ENCODE measurements at places on chromosomes 1 and 21.

DNA sequence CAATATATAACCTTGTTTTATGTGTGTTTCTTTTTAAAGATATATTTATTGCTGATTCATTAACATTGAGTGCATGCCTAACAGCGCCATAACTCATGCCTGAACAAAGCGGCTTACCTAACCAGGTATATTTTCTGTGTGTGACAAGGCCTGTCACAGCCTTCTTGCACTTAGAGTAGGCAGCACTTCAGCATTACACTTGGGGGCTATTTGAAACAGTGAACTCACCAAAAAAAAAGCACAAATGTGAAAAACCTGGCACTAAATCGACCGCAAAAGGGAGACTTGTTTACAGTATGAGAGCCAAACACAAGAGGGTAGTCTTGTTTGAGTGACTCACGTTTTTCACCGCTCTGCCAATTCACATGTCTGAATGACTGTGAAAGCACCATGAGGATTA lies 111.7 kb downstream of the DISP1 start:
- no peak for DNase-seq

GRCh38 chr1:74180490-74180889 lies 17.5 kb downstream of the LRRIQ3 start:
- DNase-seq = peak; percentile 0

- DNase-seq = no peak
Measured at GRCh38 chr1:226027538-226028217, 28.5 kb upstream of the SDE2 start.

DNA sequence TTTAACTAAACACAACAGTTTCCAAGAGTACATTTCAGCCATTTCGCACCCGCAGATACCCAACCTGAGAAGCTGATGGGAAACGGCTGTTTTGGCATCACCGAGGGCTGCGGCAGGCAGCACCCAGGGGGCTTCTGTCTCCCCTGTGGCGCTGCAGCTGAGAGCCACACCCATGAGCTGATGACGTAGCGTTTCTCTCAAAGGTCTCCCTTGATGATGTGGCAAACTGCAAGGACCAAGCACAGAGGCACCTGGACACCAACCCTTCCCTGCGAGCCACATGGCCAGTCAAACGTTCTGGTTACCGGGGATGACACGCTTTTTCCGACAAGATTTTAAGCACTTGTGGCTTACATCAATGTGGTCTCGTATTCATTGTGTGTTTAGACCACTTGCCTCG lies 150.8 kb upstream of the ERG start:
- DNase-seq = no peak

GRCh38 chr1:83508485-83509151 lies 490.3 kb downstream of the TTLL7 start:
- DNase-seq = peak; percentile 95

DNA sequence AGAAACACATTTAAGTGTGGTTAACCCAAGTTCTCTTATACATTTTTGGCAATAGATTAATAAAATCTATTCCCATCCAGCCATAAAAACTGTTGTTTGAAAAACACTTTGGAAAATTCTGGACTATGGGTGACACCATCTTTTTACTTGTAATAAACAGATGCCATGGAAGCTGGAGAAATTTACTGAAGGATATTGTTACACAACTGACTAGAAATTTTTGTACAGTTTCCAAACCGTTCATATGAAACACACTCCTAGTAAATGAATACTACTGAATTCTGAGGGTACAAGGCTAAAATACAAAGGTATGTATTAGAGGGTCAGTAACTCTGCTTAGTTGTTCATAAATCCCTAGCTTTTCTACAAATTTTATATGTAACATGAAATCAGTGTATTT lies 48.7 kb downstream of the TRIM33 start:
- no peak for DNase-seq
